CD4-positive, alpha-beta T cell treated with Interleukin-17A for 4 hours (primary cell): ENCODE measurements at places on chromosomes 16 and 17.
A peak's percentile ranks its signal among the peaks of the same experiment; 100 is the strongest.

DNA sequence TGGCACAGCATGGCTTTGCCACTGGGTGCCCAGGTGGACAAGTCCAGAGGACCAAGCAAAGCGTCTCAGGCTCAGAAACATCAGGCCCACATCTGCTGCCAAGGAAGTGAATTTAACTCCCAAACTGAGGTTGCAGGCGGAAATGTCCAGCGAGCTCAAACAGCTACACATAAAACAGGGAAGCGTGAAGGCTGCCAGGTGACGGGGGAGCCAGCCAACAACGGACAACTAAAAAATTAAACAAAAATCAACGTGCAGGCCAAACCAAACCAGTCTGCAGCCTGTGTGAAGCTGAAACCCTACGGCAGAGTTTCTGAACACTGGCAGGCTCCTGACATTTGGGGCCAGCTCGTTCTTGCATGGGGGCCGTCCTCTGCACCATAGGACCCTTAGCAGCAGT is 2.5 kb downstream of the TK1 start:
- DNase-seq: no peak

DNA sequence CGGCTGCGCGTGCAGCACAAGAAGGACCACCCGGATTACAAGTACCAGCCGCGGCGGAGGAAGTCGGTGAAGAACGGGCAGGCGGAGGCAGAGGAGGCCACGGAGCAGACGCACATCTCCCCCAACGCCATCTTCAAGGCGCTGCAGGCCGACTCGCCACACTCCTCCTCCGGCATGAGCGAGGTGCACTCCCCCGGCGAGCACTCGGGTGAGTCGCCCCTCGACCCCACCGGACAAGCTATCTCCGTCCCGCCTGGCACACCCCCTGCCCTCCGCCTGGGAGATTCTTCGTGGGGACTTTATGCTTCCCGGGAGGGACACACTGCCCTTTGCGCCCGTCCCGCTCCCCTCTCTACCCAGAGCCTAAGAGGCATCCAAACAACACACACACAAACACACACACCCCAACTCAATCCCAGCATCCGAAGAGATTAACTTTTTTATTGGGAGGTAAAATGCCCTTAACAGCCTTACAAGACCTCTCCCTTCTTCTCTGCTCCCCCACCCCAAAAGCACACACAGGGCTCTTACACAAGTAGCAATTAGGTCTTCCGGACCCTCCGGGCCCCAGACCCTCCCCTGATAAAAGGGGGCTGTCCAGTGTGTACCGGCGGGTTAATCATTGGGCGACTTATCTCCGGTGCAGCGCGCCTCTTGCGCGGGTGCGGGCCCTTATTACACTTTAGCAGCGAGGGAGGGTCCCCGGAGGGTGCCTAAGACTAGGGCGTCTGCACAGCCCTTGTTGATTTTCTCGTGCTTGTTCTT is 2.1 kb downstream of the SOX9 start:
- DNase-seq: no peak

DNA sequence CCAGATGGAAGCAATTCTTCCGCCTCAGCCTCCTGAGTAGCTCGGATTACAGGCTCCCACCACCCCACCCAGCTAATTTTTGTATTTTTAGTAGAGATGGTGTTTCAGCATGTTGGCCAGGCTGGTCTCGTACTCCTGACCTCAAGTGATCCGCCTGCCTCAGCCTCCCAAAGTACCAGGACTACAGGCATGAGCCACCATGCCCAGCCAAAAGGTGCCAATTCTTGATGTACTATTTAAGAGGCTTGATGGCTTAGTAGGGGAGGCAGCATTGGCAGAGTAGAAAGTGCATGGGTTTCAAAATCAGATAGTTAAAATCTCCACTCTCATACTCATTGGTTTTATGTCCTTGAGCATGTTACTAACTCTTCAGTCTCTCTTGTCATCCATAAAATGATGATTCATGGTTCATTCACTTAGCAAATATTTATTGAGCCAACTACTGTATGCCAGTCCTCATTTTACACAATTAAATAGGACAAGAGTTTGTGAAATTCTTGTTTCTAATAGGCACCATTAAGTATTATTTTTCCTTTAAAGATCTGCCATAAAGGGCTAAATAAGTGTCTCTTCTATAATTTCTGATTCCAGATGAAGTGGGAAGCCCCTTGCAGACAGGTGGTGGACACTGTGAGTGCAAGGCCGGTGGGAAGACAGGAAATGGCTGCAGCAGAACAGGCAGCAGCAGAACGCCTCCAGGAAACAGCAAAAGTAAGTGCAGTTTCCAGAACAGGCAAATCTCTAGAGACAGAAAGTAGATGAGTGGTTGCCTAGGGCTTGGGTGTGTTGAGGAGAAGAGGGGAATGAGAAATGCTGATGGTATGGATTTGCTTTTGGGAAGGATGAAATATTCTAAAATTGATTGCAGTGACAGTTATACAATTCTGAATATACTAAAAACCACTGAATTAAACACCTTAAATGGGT is 8.2 kb upstream of the RPL27 start:
- no peak for DNase-seq

GRCh38 chr16:89013111-89013510 is 36.1 kb upstream of the CBFA2T3 start:
- DNase-seq: no peak

DNA sequence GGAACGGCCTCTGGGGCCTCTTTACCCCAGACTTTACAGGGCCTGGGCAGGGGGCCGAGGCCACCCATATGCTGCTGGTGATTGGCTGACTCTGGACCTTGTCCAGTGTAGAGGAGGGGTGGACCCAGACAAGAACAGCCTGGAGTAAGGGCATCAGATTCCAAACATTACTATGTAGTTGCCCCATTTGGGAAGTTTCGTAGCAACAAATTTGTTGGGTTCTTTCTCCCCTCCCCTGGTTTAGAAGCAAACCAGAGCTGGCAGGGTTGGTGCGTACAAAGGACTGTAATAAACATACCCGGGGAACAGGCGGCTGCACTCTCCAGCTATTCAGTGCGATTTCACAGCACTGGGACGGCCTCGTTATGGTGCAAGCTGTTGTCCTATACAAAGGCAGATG is 145.5 kb downstream of the NTN1 start:
- no peak for DNase-seq

- peak; percentile 44 for DNase-seq
These were observed 9.3 kb upstream of the WBP2 start for GRCh38 chr17:75864448-75864871.

- DNase-seq: no peak
These were observed 5.7 kb upstream of the LPO start for GRCh38 chr17:58232707-58233156.

DNA sequence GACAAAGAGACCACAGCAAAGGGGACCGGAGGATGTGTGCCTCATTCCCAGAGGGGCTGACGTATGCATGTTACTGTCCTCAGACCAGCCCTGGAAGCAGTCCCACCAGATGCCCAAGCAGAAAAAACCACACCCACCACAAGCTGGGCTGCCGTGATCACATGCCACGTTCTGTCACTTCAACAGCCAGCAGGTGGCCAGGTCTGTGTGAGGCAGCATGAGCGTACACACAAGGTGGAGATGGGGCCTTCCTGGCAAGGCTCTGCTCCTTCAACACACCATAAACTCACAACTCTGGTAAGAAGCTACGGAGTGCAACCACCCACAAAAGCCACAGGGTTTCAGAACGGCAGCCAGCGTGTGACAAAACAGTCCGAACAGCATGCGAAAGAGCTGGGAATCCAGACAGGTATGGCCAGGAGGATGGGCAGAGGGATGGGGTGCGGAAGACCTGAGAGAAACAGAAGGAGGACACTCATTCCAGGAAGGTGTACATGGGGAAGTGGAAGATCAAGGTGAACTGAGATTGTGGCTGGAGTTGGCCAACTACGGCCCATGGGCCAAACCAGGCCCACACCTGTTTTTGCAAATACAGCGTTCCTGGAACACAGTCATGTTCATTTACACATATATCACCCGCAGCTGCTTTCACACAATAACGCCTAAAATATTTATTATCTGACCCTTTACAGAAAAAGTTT is 27.9 kb downstream of the MBTPS1 start:
- peak; percentile 51 for DNase-seq

- no peak for DNase-seq
These were observed 72.0 kb upstream of the DNAJA2 start for GRCh38 chr16:47045459-47045858.

GRCh38 chr17:58046239-58047094 is 36.8 kb upstream of the DYNLL2 start:
- DNase-seq: no peak

DNA sequence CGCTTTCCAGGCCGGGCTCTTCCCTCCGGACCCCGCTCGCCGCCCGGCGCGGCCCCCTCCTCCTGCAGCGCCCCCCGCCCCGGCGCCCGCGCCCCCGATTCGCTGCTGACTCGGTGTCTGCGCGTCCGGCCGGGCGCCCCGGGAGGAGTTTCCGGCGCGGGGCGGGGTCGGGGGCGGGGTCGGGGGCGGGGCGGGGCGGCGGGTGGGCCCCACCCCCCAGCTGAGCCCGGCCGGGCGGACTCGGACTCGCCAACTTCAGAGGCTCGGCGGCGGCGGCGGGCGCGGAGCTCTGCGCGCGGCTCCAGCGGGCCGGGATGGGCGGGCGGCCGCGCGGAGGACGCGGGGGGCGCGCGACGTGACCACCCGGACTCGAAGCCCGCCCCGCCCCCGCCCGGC is at the start of gene METRNL:
Gene METRNL (plus strand): TSS at position 258 of the 396 bp plus-strand sequence. CDS start 207 bp downstream, outside the sequence.
- peak; percentile 69 for DNase-seq

GRCh38 chr17:19619705-19620325 is 28.7 kb upstream of the ALDH3A2 start:
- no peak for DNase-seq
